ENCODE measurements at places on chromosomes 16 and 17.

- DNase-seq = peak; percentile 74
These were observed 2.5 kb upstream of the LASP1 start for GRCh38 chr17:38867179-38867967.

DNA sequence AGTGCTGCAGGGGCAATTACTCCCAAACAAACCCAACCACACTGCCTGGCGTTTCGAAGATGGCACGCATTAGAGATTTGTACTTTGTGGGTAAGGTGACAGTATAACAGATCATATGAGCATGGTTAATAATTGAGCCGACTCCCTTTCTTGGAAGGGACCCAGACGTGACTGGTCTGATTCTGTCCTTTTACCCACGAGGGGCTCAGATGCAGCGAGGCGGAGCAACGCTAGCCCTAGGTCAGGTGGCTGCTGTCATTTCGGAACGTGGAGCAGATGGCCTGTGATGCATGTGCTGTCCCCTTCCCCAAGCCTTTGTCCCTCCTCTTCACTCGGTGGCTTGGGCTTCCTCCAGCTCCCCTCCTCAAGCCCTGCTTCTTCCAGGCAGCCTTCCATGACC lies 84.2 kb downstream of the SNX29 start:
- no peak for DNase-seq

DNA sequence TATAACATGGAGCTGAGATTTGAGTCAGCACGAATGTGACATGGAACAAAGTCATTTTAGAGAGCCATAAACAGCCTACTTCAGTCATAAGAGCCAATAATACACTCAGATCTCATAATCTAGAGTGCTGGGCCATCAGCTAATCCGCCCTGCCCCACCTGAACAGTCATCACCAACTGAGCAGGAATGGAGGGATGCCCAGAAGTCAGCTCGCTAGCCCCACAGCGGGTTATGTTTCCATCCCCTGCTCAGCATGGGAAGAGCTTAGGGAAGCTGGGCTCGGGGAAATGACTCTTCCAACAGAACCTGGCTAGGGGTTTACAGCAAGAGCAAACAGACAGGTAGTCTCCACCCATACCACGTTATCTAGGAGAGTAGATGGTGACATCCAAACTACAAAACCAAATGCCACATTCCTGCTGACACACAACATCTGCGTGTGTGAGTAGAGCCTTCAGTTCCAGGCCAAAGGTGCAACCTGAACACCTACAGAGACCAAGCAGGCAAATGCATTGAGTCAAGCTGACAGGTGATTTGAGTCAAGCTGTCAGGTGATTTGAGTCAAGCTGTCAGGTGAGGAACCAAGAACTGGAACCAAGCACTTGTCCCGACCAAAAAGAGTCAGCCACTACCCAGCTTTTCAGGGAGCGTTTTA lies 2.0 kb downstream of the TMEM11 start:
- DNase-seq = no peak

DNA sequence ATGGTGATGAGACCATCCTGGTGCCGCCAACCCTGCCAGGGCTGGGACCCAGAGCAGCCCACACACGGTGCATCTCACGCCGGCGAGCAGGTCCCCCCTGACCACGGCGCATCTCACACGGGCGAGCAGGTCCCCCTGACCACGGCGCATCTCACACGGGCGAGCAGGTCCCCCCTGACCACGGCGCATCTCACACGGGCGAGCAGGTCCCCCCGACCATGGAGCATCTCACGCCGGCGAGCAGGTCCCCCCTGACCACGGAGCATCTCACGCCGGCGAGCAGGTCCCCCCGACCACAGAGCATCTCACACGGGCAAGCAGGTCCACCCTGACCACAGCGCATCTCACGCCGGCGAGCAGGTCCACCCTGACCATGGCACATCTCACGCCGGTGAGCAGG lies 59.2 kb downstream of the MRM3 start:
- no peak for DNase-seq

DNA sequence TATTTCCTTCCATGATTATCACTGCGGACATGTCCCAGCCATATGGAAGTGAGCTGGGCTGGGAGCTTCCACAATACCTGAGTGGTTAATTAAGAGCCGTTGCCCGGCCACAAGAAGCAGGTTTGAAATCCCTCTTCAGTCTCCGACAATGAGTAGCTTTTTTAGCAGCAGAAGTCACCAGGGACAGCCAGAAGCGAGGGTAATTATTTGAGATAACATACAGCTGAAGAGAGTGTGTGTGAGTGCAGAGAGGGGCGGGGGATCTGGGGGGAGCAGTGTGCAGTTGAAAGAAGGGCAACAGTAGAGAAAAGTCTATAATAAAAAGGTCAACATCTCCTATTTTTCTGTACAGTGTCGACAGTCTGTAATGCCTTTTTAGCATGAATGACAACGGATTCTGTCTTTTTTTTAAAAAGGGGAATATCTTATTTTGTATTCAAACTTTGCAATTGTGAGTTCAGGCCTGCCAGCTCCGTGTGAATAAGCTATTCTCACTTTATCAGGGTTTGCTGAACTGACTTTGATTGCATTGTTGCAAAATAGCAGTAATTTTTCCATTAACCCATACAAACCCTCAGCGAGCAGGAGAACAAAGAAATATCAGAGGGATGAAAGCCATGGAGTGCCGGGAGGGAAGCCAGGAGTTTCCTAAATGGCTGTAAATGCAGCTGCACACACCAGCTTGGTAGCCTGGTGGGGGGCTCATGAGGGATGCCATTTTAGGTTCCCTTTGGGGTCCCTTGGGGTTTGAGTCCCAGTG lies 220.3 kb upstream of the IRX3 start:
- no peak for DNase-seq

- DNase-seq = no peak
These were observed 6.8 kb downstream of the ACD start for GRCh38 chr16:67653128-67653788.

DNA sequence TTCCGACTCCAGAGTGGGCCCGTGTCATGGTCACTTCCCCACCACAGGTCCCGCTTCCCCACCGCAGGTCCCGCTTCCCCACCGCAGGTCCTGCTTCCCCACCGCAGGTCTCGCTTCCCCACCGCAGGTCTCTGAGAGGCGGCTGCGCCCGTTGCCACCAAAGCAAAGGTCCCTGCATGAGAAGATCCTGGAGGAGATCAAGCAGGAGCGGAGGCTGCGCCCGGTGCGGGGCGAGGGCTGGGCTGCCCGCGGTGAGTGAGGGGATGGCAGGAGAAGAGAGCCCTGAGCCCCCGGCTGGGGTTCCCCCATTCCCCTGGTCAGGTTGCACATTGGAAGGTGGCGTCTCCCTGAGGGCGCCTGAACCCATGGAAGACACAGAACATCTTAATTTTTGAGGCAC lies 17.4 kb upstream of the TCF25 start:
- no peak for DNase-seq

DNA sequence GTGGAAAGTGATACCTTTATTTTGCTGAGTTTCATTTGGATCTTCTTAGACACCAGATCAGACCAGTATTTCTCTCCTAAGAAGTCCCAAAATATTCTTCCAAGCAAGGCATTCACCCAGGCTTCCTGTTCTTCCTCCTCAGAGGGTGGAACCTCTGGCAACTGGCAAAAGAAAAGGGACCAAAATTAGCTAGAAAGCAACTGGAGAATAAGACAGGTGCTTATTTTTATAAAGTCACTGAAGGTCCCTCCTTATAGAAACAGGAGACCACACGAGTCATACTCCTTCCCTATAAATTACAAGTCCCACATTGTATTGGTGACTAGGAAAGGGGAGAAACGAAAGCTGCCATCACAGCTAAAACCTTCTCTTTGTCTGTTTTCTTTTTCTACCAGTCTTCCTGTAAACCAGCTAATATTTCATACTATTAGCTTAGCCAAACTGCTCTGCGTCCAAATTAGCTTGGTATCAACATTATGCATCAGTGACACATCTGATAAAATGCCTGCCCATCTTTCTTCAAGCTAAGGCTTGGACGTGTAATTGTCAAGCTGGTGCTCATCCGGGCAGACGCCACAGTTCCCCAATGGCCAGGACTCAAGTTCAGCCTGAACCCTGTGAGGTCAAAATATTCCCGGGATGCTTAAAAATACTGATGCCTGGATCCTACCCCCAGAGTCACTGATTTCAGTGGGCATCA lies 47.5 kb upstream of the ERN1 start:
- DNase-seq = no peak

- DNase-seq = peak; percentile 46
These were observed 39.4 kb downstream of the TUBD1 start for GRCh38 chr17:59853168-59853918.

DNA sequence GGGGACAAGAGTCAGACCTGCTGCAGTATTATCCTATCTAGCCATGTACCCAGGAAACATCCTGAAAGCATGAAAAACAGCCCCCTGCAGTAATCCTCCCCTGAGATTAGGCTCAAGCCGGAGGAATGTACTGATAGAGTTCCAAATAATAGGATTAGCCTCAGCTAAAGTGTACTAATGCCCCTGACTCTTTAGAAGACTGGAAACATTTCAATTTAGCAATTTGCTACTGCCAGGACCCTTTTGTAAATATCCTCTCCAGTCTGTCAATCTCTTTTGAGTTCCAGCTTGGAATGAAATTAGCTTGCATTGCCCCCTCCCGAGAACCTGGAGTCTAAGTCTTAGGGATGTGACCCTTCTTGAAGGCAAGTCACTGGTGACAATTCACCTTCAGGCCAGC lies 110.8 kb upstream of the DNAH9 start:
- DNase-seq = no peak

DNA sequence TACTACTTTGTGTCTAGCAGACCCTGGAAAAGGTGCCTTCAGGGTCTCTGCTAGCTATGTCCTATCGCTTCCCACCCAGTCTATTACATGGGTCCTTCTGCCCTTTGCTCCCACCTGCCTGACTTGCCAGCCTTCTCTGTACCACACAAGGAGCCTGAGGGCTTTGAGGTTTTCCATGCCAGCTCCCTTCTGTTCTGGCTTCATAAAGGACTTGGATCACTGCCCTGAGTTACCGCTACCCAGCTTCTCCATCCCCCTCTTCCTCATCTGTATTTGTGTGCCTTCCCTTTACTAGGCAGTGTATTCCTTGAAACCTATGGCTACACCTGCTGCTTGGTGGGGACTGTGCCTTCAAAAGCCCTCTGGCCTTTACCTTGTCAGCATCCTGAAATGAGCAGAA lies 19.6 kb upstream of the LLGL1 start:
- DNase-seq = no peak

DNA sequence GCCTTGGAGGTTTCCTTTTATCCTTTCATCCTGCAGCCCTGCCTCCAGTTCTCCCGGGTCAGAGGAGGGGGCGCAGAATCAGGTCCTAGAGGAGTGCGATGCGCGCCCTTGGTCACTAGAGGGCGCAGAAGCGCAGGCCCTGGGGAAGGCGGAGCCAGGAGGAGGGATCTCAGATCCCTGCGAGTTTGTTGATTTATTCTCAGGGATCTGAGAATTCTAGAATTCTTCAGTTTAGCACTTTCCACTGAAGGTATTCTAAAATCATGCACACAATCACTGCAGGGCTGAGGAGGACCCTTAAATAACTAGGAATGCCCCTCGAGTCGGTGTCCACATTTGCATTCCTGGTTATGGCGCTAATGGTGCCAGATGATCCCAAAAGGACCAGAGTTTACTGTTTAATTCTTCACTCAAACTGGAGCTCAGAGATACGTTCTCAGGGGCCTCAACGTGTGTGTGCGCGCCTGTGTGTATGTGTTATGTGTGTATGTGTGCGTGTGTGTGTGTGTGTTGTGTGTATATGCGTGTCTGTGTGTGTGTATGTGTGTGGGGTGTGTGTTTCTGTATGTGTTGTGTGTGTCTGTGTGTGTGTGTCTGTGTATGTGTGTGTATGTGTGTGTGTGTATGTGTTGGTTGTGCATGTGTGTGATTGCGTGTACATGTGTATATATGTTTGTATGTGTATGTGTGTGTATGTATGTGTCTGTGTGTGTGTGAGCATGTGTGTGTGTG lies 6.9 kb upstream of the ELAC2 start:
- peak; percentile 73 for DNase-seq

DNA sequence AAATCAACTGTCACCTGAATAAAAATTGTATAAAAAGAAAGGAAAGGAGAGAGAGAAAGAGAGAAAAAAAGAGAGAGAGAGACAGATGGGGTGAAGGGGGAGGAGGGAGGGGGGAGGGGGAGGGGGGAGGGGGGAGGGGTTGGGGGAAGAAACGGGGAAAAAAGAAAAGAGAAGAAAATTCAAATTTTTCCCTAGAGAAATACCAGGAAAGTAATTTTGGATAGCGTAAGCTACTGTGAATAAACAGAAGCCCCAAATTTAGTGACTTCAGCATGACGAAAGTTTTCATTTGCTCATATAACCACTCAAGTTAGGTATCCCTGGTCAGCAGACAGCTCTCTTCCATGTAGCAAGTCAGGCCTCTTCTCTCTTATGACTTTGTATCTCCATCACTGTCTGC lies 289.4 kb upstream of the MYOCD start:
- DNase-seq = no peak

DNA sequence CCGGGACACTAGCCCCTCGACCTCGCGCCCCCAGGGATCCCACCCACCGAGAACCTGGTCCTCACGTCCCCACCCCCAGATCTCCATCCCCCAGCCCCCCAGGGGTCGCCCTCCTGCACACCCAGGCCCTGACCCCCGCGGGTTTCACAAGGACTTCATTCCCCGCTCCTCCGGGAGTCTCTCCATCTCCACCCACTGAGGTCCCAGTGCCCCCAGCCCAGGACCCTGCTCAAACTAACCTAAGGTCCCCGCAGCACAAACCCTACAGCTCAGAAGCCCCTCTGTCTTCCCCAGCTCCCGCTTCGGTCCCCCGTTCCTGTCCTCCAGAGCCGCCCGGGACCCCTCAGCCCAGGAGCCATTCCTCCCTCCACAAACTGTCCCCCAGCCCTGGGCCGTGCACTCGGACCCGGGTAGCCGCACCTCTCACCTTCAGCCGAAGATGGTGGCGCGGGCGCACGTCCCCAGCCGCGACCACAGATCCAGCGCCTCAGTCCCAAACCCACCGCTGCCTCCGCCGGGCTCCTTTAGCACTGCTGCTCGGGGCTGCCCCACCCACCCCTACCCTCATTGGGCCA lies at the start of gene MYH10:
Gene MYH10, minus strand, starts transcription at position 499 of the 575 bp plus-strand sequence. CDS start 7,479 bp downstream, outside the sequence.
- no peak for DNase-seq

DNA sequence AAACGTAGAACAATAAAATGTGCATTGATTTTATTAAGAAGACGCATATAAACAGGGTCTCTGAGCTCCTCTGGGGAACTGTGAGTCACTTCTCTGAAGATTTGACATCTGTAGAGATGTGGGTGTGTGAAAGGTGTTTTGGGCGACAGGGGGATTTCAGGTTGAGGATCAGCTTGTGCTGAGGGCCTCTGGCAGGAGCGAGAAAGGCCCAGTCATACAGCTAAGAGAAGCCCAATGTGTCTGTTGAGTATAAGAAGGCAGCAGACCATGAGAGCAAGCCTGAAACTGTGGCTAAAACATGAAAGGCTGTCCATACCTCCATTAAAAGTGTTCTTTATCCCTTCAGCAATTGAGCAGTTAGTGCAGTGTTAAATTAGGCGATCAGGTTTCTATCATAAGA lies 406.5 kb upstream of the MON1B start:
- no peak for DNase-seq

GRCh38 chr16:89801800-89802199 lies 14.6 kb downstream of the FANCA start:
- DNase-seq = no peak
